ENCODE measurements at places on chromosomes 3 and 15. TPM values are rescaled to one million over a fixed set of nuclear protein-coding genes. Genes with fewer than 3 reads are reported as not detected.
A peak's percentile ranks its signal among the peaks of the same experiment; 100 is the strongest.

DNA sequence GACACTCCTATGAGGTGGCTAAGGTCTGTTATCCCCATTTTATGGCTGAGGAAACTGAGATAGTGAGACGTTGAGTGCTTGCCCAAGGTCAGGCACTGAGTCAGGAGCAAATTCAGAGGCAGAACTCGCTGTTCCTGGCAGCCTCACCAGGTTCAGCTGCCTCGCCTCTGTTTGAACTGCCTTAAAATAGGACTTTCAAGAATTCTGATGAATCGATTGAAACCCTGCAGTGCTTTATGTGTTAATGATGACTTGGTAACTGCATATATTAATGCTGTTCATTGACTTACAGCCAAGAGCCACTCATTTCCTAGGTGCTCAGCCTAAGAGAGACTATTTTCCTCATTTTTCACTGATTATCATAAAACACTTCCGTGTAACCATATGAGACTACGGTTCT is 79.5 kb upstream of the BHLHE40 start:
- DNase-seq = peak; percentile 53

GRCh38 chr3:184562878-184563560 is 1.4 kb downstream of the EPHB3 start:
- peak; percentile 58 for DNase-seq

DNA sequence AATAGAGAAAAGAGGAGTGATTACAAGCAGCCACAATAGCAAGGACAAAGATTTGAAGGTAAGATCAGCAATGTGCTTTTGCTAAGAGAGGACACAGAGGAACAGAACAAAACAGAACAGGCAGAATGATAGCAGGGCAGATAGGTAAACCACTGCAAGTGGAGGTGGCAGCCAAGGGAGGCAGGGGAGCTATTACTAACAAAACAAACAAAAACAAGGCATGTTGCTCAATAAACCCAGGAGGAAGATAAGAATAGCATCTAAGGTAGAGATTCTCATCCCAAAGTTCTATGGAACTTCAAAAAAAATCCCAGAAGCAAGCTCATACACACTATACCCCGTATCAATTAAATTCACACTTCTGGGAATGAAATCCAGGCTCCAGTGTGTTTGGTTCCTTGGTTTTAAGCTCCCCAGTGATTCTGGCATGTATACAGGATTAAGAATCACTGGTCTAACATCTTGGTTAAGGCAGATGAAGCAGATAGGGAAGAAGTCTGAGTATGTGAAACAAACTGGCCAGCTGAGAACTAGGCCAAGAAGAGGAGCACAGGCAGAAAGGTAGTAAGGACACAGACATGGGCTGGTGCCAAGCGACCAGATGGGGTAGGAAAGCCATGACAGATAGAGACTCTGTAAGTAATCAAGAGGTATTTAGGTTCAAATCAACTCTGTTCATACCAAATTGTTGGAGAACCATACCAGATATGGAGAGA is 189.2 kb downstream of the DTWD1 start:
- DNase-seq = no peak

DNA sequence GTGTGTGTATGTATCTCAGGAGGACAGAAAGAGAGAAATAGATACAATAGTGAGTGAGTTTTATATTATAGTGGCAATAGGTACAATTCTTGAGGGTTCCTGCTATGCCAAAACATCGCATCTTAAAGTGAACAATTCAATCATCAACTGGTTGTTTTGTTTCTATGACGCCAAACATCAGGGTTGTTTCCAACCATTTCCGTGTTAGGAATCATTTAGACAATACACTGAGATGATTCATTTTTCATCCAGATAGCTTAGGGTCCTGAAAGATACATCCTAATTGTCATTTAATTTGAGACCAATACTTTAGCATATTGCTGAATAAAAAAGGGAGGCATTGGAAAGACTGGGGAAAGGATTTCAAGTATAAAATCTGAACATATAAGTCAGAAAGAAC is 472.2 kb downstream of the MCTP2 start:
- DNase-seq = no peak

GRCh38 chr15:81469154-81469553 is 95.1 kb upstream of the TMC3 start:
- DNase-seq = no peak

DNA sequence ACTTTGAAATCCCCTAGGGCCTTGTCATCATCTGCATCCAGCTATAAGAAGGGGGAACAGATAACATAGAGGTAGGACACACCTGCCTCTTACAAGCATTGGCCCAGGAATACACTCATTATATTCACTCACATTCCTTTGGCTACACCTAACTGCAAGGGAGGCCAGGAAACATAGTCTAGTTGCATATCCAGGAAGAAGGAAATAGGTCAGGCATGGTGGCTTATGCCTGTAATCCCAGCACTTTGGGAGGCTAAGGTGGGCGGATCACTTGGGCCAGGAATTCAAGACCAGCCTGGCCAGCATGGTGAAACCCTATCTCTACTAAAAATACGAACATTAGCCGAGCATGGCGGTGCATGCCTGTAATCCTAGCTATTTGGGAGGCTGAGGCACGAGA is 48.8 kb downstream of the GTPBP8 start:
- no peak for DNase-seq

GRCh38 chr3:42694366-42694765 is 8.2 kb downstream of the HHATL start:
- DNase-seq = no peak

DNA sequence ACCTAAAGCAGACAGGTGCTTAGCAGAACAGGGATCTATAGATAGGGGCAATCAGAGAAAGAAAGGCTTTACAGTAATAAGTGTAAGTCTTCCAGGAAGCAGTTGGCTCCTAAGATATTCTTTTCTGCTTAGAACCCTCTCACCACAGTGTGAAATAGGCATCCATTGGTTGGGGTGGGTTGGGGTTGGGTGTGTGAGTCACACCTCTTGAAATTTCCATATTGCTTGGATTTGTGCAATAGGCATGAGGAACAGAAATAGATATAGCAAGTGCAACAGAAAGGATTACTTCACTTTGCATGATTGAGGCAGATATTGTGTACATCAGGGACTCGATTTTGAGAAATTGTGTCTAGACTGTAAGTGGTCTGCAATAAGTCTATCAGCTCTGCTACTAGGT is 200.1 kb upstream of the GAP43 start:
- no peak for DNase-seq

IL16 gene
- 3.3 TPM for polyA plus RNA-seq

ANKUB1 gene
- polyA plus RNA-seq = not detected

LDHAL6B gene
- not detected for polyA plus RNA-seq

GADL1 gene
- polyA plus RNA-seq = 0.22 TPM
